ENCODE measurements at places on chromosomes 16 and 17.

DNA sequence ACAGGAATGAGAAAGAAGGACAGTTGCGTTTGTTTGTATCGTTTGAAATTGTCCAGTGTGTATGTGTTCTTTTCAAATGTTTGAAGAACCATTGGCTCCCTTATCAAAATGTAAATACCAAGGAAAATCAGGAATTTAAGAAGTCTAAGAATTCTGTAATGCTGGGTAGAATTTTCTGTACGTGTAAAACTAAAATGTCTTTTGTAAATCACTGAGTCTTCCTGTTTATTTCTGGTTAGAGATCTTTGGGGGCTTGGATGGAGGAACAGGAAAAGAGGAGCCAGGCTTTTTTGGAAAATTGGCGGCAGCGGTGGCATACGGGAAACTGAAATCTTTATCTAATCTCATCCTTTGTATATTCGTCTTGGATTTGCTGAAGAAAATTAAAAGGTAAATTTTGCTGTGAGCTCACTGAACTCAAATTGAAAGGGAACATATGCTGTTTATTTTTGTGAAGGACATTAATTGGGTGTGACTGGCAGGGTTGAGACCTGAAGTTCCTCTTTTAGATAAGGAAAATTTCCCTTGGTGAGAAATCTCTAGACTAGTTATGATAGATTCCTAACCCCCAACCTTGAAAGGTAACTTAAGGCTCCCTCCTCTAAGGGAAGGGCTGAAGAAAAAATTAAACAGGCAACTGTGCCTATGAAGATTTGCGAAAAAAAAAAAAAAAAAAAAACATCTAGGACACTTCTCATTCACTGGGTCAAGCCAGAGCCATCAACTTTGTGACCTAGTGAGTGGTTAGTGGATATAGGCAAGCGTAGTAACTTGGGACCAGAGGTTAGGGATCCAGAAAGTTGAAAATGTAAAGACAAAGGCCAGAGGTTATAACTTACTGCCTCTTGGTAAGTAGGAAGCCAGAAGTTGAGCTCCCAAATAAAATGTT is 10.8 kb downstream of the TAT start:
- no peak for DNase-seq

- DNase-seq: no peak
Measured at GRCh38 chr17:67636834-67637520, 80.8 kb upstream of the NOL11 start.

GRCh38 chr16:20348365-20349185 is 3.9 kb downstream of the UMOD start:
- no peak for DNase-seq

DNA sequence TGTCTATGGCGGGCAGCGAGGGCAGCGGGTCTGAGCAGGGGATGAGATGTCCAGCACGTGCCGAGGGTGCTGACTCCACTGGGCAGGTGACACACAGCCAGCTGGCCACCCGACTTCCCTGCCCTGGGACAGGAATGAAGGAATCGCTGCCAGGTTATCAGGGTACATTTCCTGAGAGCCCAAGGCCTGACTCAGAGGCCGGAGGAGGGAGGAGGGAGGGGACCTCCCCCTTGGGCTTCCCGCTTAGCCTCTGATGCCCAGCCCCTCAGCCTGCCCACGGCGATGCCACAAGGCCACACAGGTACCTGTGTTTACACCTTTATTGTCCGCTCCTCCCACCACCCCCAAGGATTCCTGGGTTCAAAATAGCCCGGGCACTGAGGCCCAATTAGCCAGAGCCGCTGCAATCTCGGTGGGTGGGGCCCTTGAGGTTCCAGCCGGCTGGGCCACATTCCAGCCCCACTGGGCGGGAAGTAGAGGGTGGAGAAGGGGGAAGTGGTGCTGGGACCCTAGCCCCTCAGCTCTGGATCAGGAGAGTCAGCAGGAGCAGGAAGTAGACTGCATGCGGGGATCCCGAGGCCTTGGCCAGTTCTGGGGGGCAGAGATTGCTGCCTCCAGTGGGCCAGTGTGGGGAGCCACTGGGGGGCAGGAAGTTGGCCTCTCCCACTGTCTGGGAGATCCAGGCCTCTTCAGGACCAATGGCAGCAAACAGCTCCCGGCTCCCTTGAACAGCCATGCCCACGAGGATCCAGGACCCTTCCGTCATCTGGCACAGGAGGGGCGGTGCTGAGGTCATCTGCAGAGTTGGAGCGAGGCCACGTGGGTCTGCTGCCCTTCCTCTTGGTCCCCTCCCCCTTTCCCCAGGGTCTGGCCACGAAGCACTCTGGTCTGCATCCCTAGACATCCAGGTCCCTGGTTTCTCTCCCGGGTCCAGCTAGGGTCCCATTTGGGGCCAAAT is 3.4 kb upstream of the PRSS8 start:
- no peak for DNase-seq

- no peak for DNase-seq
Measured at GRCh38 chr17:6507535-6507934, 48.8 kb downstream of the PITPNM3 start.

GRCh38 chr17:57107498-57108101 is 22.6 kb downstream of the AKAP1 start:
- DNase-seq: no peak

GRCh38 chr17:56185491-56186221 is 32.4 kb downstream of the ANKFN1 start:
- no peak for DNase-seq

DNA sequence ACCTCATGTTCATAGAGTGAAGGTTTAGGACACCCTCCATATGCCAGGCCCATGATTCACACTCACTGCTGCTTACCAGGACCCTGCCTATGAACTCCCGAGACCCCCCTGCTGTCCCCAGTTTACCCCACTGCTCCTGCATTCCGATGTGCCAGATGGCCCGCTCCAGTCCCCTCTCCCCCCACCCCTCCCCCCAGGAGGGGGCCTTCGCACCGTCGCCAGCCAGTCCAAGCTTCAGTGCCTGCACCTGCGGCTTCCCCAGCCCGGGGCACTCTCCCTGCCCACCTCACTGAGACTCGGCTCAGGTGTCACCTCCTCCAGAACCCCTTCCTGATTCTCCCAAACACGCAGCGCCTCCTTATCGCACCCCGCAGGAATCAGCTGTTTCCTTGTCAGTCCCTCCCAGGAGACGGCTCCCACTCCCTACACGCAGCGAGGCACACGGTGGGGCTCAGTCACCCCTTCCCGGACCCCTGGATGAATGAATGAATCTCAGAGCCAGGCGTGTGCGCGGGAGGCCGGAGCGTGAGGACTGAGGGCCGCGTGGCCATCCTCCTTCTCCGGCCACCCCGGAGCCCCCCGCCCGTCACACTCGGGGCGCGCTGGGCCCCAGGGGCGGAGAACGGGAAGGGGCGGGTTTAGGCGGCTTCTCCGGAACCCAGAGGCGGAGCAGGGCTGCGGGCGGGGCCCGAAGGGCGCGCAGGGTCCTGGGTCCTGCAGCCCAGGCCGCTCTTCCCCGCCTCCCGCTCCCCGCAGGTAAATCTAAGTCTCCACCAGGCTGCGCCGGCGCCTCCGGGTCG is 1.6 kb downstream of the MYO1C start:
- no peak for DNase-seq

GRCh38 chr16:76676356-76676755 is 399.2 kb downstream of the CNTNAP4 start:
- DNase-seq: no peak

DNA sequence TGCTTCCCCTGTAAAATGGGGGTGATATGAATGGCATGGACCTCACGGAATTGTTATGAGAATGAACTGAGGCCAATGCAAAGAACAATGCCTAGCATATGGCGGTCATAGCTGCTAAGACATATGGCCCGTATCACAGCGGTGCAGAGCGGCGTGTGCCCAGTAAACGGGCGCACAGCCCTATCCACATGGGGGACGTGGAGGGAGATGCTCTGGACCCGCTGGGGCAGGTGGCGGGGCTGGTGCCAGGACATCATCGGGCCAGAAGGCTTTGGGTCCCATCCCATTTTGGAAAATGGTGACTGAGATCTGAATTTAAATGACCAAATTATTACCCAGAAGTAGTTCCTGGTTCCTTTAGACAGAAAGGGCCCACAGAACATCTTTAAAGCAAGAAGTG is 18.5 kb upstream of the CPSF4L start:
- DNase-seq: no peak

- DNase-seq: no peak
Measured at GRCh38 chr16:82280867-82281266, 110.8 kb upstream of the MPHOSPH6 start.

DNA sequence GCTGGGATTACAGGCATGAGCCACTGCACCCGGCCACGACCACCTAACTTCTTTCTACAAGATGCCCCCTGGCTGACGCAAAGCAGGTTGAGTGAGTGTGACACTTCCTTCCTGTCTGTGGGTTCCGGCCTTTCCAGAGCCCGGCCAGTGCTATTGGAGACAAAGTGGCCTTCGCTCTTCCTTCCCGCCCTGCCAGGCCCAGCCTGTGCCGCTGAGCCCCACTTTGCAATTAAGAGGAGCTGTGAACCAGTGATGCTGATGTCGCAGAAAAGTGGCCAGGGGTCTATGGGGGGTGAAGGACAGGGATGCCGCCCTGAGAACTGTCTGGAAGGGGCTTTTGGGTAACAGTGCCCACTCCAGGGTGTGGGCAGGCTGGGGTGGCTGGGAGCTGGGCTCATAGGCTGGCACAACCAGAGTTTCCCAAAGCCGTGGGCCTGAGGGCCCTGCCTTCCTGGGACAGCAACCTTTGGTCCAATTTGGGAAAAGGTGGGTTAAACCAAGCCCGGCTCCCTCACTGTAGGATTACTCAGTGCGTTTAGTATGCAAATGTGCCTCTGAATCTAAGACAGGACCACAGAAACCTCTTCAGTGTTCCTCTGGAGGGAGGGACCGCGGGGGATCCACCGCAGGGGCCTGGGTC is 174.9 kb downstream of the SEC14L1 start:
- DNase-seq: no peak

DNA sequence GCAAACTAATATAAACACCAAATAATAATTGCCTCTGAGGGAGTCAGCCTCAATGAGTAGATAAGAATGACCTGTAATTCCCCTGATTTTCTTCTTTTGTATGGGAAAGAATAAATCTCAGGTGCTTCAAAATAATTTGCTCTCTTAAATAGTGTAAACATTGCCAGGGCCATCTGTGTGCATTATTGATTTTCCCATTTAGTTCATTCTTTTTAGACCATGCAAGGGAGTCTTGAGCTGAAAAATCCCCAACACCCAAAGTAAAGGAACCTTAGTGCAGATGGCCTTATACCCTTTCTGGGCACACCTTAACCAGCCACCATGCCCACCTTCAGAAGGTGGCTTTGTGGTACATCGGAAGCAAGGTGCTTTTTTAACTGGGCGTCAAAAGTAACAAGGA is 267.2 kb downstream of the TMEM114 start:
- no peak for DNase-seq

DNA sequence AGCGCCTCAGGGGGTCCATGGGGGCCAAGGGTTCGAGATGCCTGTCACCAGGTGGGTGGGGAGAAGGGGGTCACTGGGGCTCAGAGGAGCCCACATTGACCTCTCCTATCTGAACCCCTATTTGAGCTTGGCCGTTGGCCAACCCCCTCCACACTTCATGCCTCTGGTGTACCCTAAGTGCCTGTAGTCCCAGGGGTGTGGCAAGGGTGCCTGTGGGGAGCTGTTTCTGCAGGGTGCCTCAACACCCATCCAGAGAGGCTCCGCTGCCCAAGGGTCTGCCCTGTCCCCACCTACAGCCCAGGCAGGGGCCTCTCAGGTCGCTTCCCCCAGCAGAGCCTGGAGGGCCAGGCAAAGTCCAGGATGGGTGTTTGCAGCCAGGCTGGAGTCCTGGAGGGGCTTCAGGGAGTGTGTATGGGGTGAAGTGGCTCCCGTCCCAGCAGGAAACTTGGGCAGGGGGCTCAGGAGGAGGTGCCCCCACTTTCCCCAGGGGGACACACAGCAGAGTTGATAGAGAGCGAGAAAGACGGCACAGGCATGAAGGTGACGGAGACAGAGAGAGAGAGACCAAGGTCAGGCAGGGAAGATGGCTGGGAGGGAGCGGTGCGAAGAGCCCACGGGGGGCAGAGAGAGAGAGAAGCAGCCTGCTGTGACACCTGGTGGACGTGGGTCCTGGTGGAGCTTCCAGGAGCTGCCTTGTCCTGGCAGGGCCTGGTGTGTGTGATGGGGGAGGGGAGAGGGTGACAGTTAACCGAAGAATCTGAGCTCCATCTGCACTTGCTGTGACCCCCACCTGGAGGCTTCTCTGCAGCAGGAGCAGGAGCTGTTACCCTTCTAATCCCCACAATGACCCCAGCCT is at the start of gene SEPTIN12:
TSS of gene SEPTIN12 (minus strand) at position 719 of the 856 bp plus-strand sequence. CDS start at position 19, 700 bp downstream.
- DNase-seq: no peak

- no peak for DNase-seq
Measured at GRCh38 chr16:70809392-70810060, 8.6 kb upstream of the VAC14 start.

GRCh38 chr17:14752011-14752410 is 451.1 kb downstream of the HS3ST3B1 start:
- DNase-seq: no peak

- no peak for DNase-seq
Measured at GRCh38 chr17:37695726-37696125, 49.1 kb downstream of the HNF1B start.

DNA sequence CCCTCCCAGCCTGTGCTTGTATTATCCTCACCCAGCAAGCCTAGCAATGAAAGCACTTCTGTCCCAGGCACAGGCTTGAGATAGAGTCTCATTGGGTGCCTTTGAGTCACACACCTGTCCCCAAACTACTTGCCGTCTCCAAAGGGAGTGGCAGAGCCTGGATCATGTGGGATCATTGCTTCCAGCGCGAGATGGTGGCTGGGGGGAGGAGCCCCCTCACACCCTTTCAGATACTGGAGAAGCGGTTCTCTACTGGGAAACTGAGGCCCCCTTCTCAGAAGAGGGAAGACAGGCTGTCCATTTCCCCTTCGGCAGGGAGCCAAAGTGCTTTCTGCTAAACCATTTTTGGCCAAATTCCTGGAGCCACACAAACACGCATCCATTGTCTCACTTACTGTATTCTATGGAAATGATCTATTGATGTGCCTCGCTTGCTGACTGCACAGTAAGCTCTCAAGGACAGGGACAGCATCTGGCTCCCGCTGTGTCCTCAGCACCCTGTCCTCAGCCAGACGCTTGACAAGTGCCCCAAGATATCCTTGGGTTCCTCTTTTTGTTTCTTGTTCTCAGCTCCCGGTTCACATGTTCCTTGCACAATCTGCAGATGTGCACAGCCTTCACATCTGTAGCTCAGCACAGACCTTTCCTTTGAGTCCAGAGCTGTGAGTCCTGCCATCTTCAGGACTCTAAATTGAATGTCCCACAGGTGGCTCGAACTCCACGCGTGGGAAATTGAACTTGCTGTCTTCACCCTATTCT is 26.0 kb upstream of the DLX3 start:
- DNase-seq: no peak

GRCh38 chr17:16878084-16878483 is 93.8 kb downstream of the TNFRSF13B start:
- DNase-seq: no peak

All from activated CD8-positive, alpha-beta memory T cell treated with anti-CD3 and anti-CD28 coated beads for 4 hours (primary cell).